ENCODE measurements at places on chromosomes 3 and 15.

DNA sequence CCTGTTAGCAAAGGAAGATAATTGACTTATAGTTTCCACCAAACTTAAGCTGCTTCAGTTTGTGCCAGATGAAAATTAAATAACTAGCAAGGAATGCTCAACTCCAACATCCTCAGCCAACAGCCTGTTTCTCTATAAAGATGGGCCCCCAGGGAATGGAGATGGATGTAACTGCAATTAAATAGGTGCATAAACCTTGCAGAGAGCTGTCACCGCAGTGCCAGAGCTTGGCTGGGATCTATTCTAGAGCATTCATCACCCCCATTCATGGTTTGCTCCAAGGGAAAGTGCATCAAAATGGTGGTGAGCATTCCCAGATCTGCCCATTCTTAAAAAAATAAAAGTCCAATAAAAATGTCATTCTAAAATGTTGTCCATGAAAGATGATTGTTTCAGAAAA, 19.7 kb upstream of the RORA start:
- no peak for DNase-seq

DNA sequence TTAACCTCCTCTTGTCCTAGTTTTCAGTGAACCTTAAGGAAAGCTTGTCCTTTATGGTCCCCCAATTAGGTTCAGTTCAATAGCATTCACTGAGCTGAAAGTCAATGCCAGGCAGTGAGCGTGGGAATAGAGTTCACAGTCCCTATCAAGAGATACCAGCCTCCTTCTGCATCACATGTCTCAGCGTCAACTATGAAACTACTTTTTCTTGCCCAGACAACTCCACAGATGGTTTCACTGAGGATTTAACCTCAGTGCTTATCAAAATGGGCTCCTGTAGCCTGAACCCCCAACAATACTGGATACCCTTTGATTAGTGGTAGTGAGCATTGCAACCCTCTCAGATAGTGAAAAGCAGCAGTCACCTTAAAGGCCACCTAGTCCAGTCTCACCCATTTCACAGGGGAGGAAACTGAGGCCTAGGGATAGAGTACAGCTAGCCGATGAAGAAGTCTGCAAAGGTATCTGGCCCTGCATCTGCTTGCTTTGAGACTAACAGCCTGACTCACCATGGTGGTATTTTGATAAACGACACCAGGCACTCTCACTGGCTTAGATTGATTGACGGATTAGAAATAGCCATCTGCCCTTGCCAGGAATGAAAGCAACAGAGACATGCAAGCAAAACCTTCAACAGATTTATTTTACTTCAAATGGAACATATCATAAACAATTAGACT, 1.6 kb upstream of the UBA3 start:
- DNase-seq, result no peak

DNA sequence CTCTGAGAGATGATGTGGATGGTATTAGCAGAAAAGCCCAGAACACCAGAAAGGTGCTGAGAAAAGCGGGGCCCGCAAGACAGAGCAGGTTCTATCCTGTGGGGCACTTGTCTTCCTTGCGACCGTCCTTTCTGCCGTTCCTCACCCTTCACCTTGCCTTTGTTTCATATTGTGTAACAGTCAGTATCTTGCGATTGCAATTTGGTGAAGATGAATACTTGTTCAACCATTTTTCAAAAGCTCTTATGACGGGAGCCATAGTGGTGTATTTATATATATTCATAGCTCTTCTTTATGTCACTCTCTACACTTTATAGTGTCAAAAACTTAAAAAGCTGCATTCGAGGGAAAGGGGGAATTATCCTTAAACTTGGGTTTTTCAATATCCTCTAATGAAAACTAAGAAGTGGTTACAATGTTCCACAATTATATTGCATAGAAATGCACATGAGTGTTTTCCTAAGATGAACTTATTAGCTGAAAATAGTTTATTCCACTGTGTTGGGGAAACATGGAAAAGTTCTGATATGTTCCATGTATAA, 797 bp downstream of the MAP3K13 start:
- no peak for DNase-seq

- DNase-seq, result no peak
These were observed 11.4 kb downstream of the MYO5C start for GRCh38 chr15:52284164-52284563.

DNA sequence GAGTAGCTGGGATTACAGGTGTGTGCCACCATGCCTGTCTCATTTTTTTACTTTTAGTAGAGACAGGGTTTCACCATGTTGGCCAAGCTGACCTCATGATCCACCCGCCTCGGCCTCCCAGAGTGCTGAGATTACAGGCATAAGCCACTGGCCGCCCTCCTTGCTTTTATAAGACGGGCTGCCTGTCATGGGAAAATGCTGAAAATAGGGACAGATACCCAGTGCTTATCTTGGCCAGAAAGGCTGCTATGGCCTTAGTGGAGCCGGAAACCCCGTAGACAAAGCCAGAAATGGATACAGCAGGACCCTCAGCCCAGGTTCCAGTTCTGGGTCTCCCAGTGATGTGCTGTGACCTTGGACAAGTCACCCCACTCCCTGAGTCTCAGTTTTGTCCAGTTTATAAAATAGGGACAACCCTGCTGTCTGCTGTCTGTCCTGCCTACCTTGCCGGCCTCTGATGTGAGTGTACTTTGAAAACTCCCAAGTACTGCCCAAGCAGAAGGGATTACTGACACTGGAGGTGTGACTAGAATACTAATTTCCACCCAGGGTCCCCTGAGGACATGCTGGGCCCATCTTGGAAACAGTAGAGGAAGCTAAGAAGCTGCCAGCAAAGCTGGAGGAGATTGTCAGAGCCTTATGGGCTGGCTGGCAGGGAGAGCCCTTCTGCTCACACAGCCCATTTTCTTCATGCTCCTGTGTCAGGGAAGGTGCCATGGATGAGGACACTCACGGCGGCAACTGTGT, 59.6 kb downstream of the BDH1 start:
- no peak for DNase-seq

DNA sequence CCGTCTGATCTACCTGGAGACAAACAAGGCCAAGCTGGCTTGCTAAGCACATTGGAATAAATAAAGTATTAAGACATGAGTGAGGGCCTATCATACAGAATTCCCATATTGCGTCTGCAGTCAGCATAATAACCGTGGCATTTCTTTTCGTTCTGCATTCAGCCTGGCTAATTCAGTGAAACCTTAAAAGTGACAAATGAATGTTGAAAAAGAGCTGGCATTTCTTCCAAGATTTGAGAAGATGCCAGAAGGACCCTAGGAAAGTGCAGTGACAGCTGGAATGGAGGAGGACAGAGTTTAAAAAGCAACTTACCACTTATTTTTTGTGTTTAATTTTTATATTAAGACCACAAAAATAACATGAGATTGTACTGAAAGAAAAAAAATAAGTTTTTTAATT, 67.1 kb downstream of the SUCLG2 start:
- DNase-seq, result no peak

DNA sequence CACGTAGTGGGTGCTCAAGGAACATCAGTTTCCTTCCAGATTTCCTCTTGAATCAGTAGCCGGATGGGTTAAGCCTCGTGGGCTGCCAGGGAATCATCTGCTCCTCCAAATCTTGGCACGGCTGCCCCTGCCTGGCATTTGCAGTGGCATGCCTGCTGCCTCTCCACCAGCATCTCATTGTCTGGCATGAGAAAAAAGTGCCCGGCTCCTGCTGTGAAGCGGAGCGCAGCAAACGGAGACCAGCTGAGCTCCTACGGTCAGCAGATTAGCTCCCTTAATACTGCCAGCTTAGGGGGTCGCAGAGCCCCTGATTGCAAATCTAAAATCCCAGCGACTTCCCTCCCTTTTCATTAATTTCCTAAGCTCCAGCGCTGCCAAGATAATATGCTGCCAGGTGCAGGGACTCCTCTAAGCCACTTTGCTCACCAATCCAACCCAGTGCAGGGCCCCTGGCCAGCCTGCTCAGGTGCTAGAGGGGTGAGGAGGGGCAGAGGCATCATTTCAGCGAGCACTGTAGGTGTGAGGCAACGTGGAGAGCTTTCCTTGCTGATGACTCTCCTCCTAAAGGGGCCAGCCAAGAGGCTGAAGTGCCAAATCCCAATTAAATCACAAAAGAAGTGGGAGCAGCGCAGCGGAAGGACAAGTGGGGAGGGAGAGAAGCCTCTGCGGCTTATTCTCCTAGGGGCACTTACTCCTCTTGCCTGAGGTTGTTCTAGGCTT, 49.6 kb upstream of the ST8SIA2 start:
- no peak for DNase-seq

- no peak for DNase-seq
These were observed 80.9 kb downstream of the DHX36 start for GRCh38 chr3:154243353-154243752.

DNA sequence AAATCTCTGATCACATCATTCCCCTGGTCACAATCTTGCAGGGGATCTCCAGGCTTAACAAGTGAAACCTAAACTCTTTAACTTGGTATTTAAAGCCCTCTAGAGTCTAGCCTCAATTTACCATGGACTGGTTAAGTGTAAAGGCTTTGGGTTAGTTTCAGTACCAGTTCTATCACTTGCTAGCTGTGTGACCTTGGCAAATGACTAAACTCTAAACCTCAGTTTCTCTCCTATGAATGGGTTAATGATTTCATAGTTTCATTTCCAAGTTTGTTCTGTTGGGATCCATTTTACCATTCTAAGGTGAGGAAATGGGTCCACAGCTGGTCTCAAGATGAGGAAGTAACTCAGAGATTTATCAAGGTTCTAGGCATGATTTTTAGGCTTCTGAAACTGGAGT, 38.8 kb upstream of the TIMP4 start:
- no peak for DNase-seq

- DNase-seq, result no peak
These were observed 106.9 kb upstream of the THSD4 start for GRCh38 chr15:71008250-71008870.

- no peak for DNase-seq
These were observed 645 bp upstream of the SLITRK3 start for GRCh38 chr3:165196577-165197480.

DNA sequence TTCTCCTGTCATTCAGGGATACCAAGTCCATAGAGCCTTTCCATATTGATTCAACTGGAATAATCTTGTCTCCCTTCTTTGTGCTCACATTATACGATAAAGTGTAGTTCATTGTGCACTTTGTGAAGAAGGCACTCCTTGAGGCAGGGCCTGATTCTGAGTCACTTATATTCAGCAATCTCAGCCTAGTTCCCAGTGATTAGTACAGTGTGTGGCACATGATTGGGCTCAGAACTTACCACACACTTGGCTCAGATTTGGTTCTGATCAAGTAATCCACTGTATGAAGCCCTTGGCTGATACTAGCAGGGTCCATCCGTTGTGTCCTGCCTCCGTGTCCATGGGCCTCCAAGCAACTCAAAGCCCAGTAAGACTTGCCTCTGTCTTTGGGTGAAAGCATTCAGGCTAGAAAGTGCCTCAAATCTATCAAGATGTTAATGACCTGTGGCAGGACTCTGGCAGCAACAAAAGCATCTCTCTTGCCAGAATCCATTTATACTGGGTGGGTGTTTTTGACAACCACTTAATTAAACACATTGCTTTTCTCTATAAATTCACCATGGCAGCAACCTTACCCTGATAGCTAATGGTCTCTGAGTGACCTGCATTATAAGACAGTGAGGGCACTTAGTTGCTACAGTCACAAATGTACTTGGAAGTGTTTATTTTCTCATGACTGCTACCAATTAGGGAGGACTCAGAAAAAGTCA, 51.3 kb downstream of the TPRG1 start:
- no peak for DNase-seq

- no peak for DNase-seq
These were observed 89.0 kb upstream of the LPP start for GRCh38 chr3:188064831-188065493.

DNA sequence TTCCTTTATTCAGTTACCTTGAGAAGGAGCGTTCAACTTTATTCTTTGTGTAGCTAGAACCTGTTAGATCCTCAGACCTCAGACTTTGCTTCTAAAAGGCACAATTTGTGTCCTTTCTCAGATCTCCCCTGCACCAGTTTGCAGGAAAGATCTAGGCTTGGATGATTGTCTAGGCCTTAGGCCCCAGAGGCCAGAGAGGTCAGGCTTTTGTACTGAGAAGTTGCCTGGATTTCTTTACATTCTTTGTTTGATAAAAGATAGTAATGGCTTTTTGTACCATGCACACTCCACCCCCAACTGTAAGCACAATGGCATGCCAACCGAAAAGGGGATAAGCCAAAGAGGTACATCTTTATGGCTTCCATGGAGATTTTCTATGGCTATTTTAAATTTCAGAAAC, 719.6 kb upstream of the NR2F2 start:
- DNase-seq, result no peak

DNA sequence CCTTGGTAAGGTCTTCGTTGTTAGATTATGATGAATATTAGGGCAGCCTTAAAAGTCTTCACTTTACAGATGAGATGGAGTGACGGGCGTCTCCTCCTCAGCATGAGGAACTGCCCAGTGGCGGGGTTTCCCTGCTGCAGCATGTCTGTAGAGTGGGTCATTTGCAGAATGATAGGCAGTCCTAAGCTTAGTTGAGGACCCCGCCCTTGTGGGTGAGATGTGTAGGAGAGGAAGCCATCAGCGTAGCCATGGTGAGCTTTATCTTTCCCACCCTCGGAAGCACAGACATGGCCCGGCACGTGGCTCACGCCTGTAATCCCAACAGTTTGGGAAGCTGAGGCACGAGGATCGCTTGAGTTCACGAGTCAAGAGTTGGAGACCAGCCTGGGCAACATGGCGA, 877 bp downstream of the NIT2 start:
- no peak for DNase-seq

DNA sequence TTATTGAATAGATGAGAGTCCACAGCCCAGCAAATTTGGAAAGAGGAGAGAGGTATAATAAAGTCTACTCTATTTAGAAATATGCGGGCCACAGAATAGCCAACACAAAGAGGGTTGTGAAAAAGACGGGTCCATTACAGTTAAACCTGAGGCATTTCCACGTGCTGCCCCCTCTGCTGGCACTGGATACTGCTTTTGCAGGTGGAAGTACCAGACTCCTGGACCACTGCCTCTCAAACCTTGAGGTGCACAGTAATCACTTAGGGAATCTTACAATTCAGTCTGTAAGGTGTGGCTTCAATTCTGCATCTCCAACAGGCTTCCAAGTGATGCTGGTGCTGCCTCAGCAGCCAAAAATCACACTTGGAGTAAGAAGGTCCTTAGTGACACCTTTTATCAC, 3.0 kb upstream of the TFDP2 start:
- DNase-seq, result no peak

DNA sequence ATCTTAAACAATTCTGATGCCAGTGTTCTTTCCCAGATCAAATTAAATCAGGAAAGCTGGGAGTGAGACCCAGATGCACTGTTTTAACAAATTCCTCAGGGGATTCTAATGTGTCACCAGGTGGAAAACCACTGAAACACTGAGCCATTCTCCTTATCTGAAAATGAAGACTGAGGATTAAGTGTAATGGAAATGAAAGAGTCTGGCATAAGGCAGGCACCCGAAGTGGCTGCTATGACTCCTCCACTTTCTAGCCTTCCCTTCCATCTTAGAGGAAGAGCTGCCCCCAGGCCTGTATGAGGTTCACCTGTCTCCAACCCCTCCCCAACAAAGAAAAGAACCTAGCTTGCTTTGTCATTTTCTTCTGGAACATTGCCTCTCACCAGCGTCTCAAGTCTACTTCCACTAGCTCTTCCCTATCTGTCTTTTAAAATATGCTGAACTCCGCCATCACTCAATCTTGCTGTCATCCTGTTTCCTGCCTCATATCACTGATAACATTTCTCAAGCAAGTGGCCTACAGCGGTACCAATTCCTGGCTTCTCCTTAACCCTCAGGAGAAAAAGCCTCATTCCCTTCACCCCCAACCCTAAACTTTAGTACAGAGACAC, 13.7 kb upstream of the ABHD2 start:
- DNase-seq, result no peak

- no peak for DNase-seq
These were observed 173.2 kb upstream of the CHRM5 start for GRCh38 chr15:33795070-33795469.

GRCh38 chr3:57980416-57980815, 27.8 kb upstream of the FLNB start:
- no peak for DNase-seq

Data from BJ (cell line).